Kasumi-1 (cell line): ENCODE measurements at places on chromosomes 5 and 9.

DNA sequence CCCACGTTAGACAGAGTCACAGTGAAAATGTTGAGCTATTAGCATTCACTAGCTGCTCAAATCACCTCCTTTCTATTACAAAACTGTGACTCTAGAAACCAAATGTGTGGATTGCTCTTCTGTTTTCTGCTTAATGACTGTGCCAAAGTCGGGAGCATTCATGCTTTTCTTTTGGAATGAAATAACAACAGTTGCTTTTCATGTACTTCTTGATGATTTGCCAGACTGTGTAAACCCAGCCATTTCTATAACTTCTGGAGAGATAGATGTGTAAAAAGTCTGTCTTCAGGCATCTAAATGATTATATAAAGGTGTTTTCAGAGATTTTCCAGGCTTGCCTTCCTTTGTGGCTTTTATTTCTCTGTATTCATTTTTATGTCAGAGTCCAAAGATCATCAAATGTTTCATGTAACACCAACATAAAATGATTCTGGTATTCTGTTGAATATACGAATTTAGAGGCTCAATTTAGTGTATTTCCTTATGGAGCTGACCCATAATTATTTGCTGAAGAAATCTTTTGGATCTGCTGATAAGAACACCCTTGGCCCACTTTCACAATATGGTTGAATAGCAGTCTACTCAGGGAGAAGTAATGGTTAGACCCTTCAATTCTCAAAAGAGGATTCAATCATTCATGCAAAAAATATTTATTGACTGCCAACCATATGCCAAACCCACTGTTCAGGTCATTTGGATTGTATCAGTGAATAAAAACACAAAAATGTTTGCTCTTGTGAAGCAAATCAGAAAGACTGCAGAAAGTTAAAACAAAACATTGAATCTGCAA, 581.2 kb downstream of the CDH18 start:
- DNase-seq = no peak

GRCh38 chr5:158033076-158033475, 174.1 kb upstream of the CLINT1 start:
- no peak for DNase-seq

GRCh38 chr9:91714874-91715615, 235.0 kb downstream of the ROR2 start:
- DNase-seq = no peak

GRCh38 chr5:153671653-153672346, 181.3 kb downstream of the GRIA1 start:
- DNase-seq = no peak

DNA sequence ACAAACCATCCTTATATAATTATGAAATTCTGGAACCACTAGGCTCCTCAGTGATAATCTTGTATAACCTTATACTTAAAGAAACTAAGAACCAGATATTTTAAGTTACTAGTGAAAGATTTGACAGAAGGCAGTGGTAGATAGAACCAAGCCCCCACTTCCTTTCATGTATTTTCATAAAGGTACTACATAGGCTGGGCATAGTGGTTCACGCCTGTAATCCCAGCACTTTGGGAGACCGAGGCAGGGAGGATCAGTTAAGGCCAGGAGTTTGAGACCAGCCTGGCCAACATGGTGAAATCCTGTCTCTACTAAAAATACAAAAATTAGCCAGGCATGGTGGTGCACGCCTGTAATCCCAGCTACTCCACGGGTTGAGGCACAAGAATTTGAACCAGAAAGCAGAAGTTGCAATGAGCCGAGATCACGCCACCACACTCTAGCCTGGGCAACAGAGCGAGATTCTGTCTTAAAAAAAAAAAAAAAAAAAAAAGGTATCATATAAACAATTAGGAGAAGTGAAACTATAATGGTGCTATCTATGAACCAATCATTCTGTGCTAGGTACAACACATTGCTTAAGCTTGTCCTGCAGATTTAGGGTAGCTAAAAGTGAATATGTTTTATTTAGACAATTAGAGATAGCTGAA, 27.9 kb upstream of the DTWD2 start:
- DNase-seq = no peak

GRCh38 chr5:50947906-50948683, 281.7 kb downstream of the PARP8 start:
- no peak for DNase-seq

GRCh38 chr5:152056931-152057330, 132.3 kb upstream of the GLRA1 start:
- DNase-seq = no peak

GRCh38 chr5:112065781-112066180, 308.8 kb upstream of the NREP start:
- DNase-seq = no peak

DNA sequence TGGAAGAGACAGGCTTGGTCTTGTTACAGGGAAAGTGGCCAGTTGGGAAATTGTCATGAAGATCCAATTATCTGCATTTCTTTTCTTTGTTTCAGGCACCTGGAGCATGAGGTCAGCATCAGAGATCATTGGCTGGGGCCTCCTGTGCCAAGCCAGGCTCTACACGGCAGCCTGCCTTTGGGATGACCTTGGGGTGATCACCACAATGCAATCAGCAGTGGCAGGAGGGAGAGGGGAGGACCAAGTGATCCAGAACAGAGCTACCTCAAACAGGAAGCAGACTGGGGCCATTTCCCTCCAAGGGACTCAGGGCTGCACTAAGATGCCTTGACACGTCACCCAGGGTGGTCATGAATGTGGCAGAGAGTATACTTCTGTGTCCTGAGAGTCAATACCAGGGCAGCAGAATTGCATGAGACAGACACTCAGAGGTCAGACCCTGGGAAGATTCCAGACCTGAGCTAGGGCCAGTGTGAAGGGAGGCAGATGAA, 8.9 kb downstream of the SMIM23 start:
- peak; percentile 24 for DNase-seq

- no peak for DNase-seq
These were observed 513.5 kb downstream of the DMAC1 start for GRCh38 chr9:7286101-7286500.
